Stimulated activated CD4-positive, alpha-beta T cell treated with anti-CD3 and anti-CD28 coated beads, TNF-alpha, amount 100 ng/mL, for 24 hours (primary cell): ENCODE measurements at places on chromosomes 1 and 21.
A peak's percentile ranks its signal among the peaks of the same experiment; 100 is the strongest.

DNA sequence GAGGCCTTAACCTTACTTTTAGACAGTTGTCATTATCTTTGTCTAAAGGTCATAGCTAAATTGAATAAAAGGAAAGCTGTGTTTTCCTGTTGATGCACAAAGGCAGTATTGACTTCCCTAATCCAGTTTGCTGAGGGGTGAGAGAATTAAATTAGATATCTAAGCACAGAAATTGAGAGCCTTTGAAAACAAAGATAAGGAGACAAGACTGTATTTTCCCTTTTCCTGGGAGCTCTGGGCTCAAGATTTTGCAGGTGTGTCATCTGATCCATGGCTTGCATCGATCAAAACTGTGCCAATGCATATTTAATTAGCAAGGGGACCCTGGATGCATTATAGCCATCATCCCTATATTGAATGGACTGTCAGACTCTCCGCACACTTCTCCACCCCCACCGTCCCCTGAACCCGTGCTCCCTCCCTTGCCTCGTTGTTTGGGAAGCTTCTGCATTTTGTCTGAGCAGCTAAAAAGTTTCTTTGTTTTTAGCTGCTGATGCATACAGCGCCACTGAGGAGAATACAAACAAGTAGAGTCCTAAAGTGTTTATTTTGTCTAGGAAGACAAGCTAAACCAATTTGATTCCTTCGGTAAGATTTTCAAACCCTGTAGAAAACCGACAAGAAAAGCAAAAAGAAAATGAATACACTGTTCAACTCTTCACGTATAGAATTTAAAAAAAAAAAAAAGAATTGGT lies 186.3 kb downstream of the NFIA start:
- DNase-seq, result no peak

- no peak for DNase-seq
Observed at GRCh38 chr21:34595457-34595856, 19.5 kb downstream of the RCAN1 start.

DNA sequence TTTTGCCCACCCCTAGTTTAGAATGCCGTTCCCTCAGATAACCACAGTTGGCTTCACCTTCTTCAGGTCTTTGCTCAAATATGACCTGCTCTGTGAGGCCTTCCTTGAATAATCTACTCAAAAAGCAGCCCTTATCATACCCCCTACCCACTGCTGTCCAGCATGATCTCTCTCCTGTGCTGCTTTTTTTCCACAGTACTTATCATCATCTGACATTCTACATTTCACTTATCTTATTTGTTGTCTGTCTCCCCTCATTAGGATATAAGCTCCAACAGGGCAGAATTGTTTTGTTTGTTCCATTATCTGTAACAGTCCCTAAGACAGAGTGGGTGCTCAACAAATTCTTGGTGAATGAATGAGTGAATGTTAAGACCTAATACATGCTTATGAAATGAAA lies 18.1 kb downstream of the USP24 start:
- no peak for DNase-seq

DNA sequence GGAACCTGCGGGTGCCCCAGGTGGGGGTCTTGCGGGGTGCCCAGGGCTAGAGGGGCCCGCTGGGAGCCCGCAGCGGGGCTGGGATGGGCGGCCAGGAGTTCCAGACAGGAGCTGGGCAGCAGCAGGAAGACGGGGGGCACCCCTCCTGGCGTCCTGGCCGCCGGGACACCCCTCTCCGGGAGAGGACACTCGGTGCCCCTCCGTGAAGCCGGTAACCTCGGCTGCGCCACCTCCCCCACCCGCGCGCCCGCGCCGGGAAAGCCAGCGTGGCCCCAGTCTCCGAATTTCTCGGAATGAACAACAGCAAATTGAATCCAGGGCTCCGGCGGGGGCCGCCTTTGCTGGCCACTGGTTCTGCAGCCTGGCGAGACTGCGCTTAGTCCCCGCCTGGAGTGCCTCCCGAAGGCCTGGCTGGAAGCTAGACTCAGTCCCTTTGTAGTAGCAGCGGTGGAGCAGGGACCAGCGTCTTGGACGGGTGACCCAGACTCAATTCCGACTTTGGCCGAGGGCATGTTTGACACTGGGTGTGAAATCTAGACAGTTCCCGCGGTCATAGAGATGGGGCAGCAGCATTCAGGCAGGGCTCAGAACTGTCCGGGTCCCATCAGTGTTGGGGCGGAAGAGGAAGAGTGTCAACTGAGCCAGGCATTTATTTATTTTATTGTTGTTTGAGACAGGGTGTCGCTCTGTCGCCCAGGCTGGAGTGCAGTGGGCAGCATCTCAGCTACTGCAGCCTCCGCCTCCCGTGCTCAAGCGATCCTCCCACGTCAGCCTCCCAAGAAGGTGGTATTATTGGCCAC lies 773 bp downstream of the IFNGR2 start:
- no peak for DNase-seq

DNA sequence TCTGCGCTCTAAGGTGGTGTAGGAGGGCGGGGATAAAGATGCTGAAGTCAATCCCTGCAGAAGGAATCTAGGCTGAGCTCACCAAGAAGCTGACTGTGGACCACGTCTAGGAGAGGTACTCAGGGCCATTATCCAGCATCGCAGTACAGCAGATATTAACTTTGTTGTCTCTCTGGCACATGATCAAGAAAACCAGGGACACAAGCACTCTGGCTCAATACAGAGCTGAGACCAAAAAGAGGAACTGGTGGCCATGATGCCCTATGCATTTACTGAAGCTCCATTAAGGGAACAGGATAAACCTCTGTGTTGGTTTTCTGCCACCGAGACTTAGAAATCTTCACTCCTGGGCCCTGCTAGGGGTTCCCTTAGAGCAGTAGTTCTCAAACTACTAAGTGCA lies 38.0 kb upstream of the ANGPTL7 start:
- DNase-seq, result no peak

DNA sequence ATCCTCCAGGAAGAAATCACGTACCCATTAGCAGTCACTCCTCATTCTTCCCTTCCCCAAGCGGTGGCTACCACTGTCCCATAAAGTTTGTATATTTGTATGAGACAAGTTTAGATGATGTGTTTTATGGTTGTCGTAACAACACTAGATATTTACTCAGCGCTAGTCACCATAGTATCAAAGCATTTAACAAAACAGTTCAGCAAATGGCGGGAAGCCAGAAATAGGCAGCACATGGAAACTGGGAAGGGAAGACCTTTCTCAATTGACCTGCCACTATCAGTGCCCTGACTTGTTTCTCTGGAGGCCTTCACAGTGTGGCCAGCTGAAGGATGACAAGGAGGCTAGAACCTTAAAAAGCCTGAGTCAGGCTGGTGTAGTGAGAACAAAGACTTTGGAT lies 31.1 kb downstream of the CNST start:
- DNase-seq, result no peak

- DNase-seq, result no peak
Observed at GRCh38 chr1:109767637-109768334, 4.1 kb upstream of the EPS8L3 start.

GRCh38 chr1:29169976-29170375 lies 11.7 kb downstream of the SRSF4 start:
- DNase-seq, result no peak

DNA sequence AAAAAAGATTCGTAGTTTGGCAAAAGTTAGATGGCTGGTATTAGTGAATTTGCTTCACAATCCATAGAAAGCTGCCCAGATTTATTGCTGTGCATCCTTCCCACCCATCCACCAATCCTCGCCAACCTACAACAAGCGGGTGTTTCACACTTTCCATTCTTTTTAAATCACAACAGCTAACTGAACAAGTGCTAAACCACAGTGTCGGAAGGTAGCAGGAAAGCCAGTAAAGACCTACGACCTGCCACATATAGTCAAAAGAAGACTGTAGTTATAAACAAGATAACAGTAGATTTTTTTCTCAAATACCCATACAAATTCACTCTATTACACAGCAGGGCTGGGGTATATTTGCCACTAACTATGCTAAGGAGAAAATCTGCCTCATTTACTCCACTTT lies 47.0 kb upstream of the AIM2 start:
- DNase-seq, result no peak

GRCh38 chr21:35159881-35160280 lies 110.8 kb upstream of the RUNX1 start:
- no peak for DNase-seq

GRCh38 chr1:162916821-162917613 lies 56.0 kb upstream of the CCDC190 start:
- DNase-seq, result no peak

GRCh38 chr1:165383067-165383466 lies 26.6 kb upstream of the LMX1A start:
- DNase-seq, result no peak

DNA sequence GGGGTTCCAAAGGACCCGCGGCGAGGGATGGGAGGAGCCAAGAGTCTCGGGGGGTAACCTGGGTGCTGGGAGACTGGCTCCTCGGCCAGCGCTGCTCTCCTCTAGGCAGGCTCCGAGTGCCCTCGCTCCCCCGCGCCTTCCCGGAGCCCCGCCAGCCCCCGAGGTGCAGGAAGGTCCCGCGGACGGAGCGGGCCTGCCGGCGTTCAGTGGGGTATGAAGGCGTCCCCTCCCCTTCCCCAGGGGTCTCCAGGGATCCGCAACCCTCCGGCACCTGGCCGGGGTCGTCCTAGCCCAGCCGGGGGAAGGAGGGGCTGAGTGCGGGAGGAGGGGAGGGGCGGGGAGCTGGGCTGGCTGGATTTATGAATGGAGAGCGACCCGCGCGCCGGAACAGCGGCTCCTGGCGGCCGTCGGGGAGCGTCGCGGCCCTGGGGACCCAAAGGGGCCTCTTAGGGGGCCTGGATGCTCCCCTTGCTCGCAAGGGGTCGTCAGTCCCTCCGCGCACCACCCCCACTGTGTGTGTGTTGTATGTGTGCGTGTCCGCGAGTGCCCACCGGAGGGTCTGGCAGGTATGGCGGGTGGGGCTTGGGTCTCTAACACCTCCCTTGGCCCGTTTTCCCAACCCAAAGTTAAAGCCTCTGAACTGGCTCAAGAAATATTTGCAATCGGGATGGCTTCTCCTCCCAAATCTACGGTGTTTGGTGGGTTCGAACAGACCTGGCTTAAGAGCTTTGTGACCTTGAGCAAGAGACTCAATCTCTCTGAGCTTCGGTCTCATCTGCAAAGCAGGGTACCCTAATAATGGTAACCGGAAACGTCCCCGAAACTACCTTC lies 642 bp downstream of the HCRTR1 start:
- peak; percentile 12 for DNase-seq

GRCh38 chr1:204344665-204345355 lies 14.9 kb downstream of the PLEKHA6 start:
- no peak for DNase-seq

DNA sequence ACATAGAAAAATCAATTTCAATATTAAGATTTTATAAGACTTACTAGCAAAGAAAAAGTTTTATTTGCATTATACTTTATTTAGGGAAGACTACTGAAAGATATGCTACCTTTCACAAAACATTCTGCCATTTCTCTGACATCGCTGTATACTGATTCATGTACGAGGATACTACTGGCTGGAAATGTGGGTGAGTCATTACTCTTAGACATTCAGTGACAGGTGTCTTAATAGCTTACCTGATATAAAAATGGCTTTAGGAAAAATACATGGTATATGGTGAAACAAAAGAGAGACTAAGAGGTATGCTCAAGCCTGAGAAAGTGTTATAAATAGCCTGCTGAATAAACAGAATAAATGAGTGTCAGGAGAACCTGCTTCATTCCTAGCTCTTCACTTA lies 73.0 kb upstream of the EXO1 start:
- DNase-seq, result no peak

- DNase-seq, result no peak
Observed at GRCh38 chr1:110133436-110133835, 16.9 kb upstream of the SLC6A17 start.

GRCh38 chr1:173925306-173926242 lies 8.4 kb upstream of the SERPINC1 start:
- no peak for DNase-seq

DNA sequence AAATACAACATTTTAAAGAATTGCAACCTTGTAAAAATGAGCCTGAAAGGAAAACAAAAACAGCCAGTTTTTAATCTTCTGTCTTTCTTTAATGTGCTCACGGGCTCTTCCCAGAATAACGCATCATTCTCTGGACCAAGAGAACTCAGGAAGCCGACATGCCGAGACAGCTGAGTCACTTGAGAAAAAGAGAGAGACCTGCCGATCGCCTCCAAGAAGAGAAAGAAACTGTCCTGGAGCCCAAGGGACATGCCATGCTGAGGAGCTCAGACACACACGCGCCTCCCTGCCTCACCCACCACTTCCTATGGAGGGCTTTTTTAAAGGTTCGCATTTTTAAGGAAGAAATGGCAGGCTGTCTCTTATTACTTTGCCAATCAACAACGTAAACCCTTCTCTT lies 176.4 kb downstream of the ZNF281 start:
- no peak for DNase-seq

- DNase-seq, result no peak
Observed at GRCh38 chr1:201270616-201271390, 12.5 kb upstream of the PKP1 start.

GRCh38 chr21:33828083-33828482 lies 87.5 kb downstream of the ATP5PO start:
- DNase-seq, result no peak

- DNase-seq, result no peak
Observed at GRCh38 chr21:36122977-36123376, 11.9 kb upstream of the CBR3 start.

DNA sequence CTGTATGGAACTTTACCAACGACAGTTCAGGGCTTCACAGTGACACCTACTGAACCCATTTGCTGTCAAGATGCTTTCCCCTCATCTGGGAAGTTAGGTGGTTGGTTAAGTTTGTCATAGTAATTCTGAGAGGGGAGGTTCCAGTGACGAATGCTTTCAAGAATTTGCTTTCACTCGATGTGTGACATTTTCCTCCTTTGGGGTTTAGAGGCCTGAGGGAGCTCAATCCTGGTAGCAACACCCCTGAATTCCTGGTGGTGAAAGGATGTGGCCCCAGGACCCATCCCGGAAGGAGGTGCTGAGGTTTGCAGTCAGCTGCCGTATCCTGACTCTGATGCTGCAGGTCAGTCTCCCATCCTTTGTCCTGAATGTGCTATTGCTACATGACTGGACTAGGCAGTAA lies 2.8 kb downstream of the PIGV start:
- no peak for DNase-seq

DNA sequence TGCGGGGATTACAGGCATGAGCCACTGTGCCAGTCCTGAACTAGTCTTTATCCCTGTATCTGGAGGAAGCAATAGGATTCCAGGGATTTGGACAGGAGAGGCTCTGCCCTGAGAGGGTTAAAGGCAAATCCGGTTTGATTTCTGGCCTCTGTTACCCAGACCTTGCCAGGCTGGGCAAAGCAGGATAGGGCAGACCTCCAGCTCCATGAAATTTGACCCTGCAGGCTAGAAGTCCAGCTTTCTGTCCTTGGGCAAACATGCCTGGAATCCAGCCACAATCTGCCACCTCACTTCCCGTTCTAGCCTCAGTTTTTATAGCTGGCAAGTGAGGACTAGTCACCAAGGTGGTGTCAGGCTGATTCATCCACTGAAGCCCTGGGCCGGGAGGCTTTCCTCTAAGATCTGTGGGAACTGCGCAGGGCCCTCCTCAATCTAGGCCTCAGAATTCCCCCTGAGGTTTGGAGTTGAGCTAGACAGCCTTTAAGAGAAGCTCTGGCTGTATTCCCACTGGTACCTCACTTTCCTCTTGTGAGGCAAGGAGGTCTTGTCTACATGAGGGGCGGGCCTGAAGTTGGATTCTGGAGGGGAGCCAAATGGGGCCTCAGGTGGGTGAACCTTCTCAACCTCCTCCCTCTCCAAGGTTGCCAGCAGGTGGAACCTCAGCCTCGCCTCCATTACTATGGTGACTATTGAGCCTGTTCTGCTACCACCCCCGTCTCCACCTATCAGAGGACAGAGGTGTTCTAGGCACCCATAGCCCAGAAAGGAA lies 7.0 kb upstream of the P3R3URF start:
- no peak for DNase-seq

GRCh38 chr1:214009423-214010196 lies 21.8 kb downstream of the PROX1 start:
- DNase-seq, result no peak

- DNase-seq, result no peak
Observed at GRCh38 chr1:86183810-86184209, 27.2 kb upstream of the COL24A1 start.
